ENCODE measurements at places on chromosomes 12 and 14. TPM values are rescaled to one million over a fixed set of nuclear protein-coding genes. Genes with fewer than 3 reads are reported as not detected.

The KRT80 gene
- total RNA-seq: not detected

The HOXC4 gene
- total RNA-seq: 0.16 TPM

The PLBD2 gene
- total RNA-seq: 18.5 TPM

The RFLNA gene
- total RNA-seq: not detected

The RHEBL1 gene
- 12.2 TPM for total RNA-seq

The CMTM5 gene
- not detected for total RNA-seq

The RXYLT1 gene
- 18.1 TPM for total RNA-seq

The KRT72 gene
- not detected for total RNA-seq

The SPSB2 gene
- total RNA-seq: 2.2 TPM

The ABCB9 gene
- 7.7 TPM for total RNA-seq

The PRH2 gene
- not detected for total RNA-seq

The BEGAIN gene
- total RNA-seq: 2.4 TPM

The CLEC7A gene
- not detected for total RNA-seq

The MMP14 gene
- total RNA-seq: 1.5 TPM

The CLEC2B gene
- total RNA-seq: 21.8 TPM

The TM7SF3 gene
- total RNA-seq: 30.7 TPM

The NINJ2 gene
- 19.9 TPM for total RNA-seq

The TEX52 gene
- 0.35 TPM for total RNA-seq

The AKAP6 gene
- total RNA-seq: 1.1 TPM

Measured in activated T-helper 17 cell treated with anti-CD3 and anti-CD28 coated beads, Interleukin-2, amount 50 U/mL, for 72 hours (primary cell).